CD4-positive, alpha-beta T cell treated with Interleukin-15 for 4 hours (primary cell): ENCODE measurements at places on chromosomes 7 and 10.

GRCh38 chr7:84547331-84547730 lies 352.7 kb upstream of the SEMA3A start:
- DNase-seq: no peak

- no peak for DNase-seq
Measured at GRCh38 chr10:48751730-48752129, 67.1 kb downstream of the WDFY4 start.

DNA sequence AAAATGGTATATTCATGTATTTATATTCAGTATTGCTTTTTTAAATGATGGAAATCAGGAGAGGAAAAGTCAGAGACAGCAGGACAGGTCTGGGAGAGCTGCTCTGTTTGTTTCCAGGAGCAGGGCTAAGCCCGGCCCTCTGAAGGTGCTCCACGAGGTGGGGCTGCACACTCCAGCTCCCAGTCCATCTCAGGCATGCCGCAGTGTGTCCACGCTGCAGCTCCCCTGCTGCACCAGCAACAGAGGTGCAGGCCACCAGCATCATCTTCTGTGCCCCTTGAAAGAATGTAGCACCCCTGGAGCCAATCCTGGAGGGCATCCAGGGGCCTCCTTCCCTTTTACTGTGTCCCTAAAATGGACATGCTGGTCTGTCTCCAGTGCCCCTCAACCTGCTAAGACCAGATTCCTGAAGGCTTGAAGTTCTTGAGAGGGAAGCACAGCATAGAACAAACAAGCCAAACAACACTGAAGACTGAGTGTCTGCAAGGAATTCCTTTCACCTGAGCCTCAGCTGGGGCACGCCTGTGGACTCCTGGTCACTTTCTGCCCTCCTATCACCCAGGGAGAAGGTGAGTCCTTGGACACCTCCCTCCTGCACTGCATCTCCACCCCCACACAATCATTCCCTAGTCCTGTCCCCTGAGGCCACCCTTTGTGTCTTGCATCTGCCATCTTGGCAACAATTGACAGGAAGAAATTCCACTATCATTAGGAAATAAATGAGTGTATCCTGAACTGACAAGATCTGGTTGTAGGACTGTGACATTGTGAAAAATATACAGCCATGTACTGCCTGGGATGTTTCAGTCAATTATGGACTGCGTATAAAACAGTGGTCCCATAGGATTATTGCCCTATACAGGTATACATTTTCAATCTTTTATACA lies 100.5 kb downstream of the CXCL12 start:
- DNase-seq: no peak

GRCh38 chr7:137331378-137331777 lies 12.2 kb downstream of the PTN start:
- DNase-seq: no peak

DNA sequence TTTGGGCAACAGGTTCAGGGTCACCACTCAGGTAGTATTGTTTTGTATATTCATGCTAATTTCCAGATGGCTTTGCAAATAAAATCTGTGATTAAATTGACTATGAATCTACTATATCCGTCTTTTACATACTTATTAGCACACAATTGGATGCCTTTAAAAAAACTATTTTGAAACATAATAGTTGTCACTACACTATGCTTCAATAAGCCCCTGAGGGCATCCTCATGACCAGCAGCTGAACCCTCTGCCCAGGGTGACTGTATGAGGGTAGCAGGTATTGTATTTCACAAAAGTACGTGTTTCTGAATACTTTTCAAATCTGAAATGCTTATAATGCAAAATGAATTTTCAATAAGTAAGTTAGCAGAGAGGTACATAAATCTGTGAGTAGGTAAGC lies 97.3 kb downstream of the DNAH11 start:
- no peak for DNase-seq

DNA sequence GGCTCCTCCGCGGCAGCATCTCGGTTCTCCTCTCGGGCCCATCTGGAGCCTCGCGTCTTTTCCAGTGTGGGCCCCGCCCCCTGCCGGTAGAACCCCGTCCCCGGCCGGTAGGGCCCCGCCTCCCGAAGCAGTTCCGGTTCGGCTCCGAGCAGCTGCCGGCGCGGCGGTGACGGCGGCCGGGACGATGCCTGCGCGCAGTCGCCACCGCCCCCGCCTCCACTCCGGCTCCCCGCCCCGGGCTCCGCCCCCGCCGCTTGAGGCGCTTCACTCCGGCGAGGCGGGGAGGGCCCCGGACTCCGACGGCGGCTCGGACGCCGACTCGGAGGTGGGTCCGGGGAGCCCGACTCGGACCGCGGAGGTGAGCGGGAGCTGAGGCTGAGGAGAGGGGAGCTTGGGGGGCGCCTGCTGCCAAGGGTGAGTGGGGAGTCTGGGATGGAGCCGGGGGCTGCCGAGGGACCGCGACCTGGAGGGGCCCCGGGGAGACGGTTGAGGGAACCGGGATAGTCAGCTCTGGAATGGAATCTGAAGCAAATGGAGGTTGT lies at the start of gene SAMD8:
TSS of gene SAMD8 (plus strand) at position 292 of the 542 bp plus-strand sequence. CDS start 38,873 bp downstream, outside the sequence.
- peak; percentile 95 for DNase-seq

- no peak for DNase-seq
Measured at GRCh38 chr10:2772135-2772534, 295.2 kb upstream of the PFKP start.

DNA sequence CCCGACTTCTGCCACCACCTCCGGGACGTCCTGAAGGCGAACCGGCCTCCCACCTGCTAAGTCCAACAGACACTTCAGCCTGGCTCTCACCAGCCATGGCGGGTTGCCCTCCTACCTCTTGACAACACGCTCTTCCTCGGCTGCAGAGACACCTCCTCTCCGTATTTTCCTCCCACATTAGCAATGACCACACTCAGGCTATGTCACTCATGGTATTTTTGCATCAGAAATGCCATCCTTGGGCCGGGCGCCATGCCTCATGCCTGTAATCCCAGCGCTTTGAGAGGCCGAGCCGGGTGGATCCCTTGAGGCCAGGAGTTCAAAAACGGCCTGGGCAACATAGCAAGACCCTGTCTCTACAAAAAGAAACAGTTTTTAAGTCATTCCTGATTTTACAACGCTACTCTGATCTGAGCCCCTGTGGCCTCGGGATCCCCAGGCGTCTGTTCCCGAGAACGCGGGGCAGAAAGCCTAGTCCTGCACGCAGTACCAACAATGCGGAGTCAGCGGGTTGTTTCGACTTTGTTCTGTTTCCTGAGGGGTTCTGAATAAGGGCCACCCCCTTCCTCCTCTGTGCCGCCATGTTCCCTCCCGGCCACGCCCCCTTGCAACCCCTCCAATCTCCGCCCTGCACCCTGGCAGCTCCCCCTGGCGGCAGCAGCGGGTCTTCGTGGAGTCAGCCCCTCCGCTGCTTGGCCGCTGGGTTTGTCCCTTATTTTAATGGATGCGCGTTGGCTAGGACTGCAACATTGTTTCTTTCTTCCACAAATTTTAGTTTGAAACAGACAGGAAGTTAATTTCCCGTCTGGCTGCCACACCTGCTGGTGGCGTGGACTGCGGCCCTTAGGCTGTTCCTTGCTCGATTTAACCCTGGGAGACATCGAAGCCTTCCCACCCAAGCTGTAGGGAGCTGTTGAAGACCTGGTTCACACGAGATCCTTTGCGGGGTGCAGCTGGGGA lies 9.7 kb upstream of the ZFAND2A start:
- peak; percentile 85 for DNase-seq

GRCh38 chr10:27838361-27838760 lies 92.7 kb upstream of the MKX start:
- DNase-seq: no peak
